GM23248 (cell line): ENCODE measurements at places on chromosomes 1 and 21.

DNA sequence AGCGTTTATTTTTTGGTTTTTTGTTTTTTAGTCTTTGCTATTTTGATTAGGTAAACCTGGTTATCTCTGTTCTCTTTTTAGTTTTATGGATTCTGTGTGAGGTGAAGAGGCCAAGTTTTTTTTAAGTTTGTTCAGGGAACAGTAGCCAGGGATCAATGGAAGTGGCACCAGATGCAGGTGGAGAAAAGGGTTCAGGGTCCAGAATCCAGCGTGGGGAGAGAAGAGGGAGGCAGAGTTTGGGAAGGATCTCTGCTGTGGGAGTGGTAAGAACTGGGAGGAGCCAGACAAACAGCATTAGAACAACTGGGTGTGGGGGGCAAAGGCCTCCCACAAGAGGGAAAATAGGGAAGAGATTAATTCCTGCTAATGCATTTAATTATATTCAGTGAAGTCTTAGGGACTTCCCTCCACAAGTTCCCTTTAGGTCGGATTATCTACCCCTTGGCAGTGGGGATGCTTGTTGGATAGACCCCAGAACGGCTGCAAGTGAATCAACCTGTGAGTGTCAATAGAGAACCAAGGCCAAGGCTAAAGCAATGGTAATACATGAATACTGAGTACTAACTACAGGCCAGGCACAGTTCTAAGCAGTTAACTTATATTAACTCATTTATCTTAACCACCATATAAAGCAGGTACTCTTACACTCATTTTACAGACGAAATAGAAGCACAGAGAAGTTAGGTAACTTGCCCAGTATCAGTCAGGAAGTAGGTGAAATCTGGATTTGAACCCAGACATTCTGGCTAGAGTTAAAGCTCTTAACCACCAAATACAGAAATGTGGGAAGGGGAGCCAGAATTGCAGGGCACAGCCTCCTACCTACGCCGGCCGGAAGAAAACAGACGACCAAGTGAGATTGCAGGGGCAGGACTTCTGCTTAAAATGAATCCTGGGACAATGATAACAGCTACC is 498 bp downstream of the GNAT2 start:
- no peak for DNase-seq

DNA sequence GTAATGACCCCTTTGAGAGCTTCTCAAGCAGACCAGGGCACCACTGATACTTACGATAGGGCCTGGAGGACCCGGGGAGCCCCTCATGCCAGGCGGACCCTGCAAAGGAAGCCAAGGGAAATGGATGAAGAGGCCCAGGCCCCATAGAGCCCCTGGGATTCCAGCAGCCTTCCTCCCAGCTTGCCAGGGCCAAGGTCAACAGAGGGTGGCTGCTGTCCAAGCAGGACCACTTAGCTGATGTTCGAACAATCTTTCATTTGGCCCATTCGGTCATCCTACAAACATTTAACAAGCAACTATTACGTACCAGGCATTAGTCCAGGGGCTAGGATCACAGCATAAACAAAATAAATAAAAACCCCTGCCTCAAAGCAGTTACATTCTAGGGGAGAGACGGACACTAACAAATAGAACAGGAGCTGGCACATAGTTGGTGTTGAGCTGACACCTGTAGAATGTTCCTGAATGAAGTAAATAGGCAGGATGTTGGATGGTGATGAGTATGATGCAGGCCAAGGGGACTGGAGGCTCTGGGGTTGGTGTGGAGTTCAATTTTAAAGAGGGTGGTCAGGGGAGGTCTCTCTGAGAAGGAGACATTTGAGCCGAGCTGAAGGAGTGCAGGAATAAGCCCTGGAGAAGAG is 27.0 kb upstream of the PEF1 start:
- no peak for DNase-seq

GRCh38 chr1:173532237-173532636 is 55.1 kb downstream of the PRDX6 start:
- peak; percentile 6 for DNase-seq

DNA sequence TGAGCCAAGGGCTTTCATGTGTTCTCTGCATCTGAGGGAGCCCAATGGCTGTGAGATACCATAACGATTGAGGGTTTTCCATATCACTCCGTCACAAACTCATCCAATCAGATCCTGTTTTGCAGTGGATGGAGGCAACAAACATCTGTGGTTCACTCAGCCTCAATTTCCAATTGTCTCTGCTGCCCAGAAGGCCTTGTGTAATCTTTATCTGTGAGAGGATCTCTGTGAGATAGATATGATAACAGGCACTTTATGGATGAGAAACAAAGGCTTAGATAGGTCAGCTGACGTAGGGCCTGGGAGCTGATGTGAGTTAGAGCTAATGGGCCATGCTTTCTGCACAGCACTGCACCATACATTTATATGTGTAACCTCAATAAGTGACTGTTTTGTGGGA is 3.3 kb upstream of the MTARC1 start:
- DNase-seq, result no peak

GRCh38 chr1:222073307-222073995 is 331.6 kb upstream of the DUSP10 start:
- peak; percentile 89 for DNase-seq
